ENCODE measurements at places on chromosomes 1 and 21.

DNA sequence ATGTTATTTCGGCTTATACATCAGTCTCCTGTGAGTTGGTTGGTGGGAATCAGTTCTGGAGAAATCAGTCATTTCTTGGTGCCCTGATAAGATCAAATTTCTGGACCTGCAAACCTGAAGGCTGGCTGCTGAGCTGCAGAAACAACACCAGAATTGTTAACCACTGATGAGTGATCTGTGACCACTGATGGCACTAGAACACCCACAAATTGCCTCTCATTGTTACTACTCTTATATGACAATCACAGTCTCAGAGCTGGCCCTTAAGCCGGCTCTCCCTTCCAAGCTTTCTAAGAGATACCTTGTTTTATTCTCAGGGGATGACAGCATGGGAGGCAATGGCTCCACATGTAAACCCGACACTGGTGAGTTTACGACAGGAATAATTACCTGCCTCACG, 1.9 kb downstream of the C1orf162 start:
- no peak for DNase-seq

- DNase-seq: no peak
Observed at GRCh38 chr1:48214820-48215219, 7.7 kb upstream of the SLC5A9 start.

DNA sequence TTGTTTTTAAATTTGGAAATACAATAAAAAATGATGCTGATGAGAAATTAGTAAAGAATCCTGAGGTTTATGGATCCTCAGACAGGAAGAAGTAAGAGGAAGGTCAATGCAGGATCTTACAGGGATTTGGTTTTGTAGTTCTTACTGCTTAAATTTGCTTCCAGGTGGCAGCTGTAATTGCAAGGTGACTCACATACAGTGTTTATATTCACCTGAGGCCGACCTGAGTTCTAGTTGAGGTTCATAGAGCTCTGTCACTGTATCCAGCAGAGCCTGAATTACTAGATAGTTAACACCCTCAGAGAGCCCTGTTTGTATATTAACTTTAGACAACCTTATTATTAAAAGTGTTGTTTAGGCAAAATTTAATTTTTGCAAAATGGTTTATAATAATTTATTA, 1.4 kb upstream of the WDR26 start:
- no peak for DNase-seq

- DNase-seq: no peak
Observed at GRCh38 chr1:195960580-195960979, 647.7 kb downstream of the KCNT2 start.

DNA sequence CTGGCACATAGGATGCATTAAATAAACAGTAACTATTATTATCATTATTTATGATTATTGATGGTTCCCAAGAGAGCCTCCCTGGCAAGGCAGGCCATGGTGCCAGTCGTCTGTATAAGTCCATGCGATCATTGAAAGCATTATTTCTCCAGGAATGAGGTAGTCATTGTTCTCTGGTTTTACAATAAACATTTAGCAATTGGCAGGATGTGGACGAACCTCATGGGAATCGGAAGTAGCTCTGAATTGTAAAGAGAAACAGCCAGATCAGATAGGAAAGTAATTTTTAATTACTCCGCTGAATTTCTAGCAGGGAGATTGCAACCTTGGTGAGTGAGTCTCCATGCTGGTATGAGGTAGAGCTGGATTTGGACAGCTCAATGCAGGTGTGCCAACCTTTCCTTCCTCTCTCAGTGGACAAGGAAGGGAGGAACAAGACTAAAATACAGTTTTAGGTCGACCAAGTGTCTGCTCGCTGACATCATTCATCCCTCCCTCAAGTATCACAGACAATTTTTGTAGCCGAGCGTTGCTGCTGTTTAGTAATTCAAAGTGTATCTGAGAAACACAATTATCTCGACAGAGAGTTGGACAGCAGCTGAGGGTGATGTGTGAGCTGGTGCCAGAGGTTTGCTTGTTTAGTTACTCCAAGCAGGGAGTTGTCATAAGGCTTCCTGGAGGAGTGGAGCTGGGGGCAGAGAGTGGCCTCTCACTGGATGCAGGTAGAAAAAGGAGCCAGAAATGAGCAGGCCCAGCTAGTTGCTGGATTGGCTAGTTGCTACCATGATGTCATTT, 250.8 kb downstream of the KCNJ6 start:
- DNase-seq: no peak

GRCh38 chr1:18285538-18285924, 177.9 kb downstream of the IGSF21 start:
- no peak for DNase-seq

- peak; percentile 28 for DNase-seq
Observed at GRCh38 chr1:172637522-172637921, 21.4 kb upstream of the FASLG start.

DNA sequence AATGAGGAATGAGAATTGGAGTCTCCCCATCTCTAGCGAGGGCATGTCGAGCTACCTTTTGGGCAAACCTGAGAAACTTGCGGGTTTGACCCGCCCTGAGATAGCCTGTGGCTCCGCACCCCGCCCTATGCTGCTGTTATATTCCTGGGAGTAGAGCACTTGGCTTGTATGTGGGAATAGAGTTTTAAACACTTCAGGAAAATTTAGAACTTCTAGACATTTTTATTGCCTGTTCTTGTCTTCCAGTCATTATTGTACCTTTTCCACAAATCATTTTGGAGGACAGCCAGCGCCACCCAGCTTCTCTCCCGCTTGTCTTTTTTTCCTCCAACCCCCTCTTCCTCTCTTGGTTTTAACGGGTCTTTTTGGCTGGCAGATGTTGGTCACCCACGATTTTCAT, 738 bp downstream of the GNPAT start:
- no peak for DNase-seq

DNA sequence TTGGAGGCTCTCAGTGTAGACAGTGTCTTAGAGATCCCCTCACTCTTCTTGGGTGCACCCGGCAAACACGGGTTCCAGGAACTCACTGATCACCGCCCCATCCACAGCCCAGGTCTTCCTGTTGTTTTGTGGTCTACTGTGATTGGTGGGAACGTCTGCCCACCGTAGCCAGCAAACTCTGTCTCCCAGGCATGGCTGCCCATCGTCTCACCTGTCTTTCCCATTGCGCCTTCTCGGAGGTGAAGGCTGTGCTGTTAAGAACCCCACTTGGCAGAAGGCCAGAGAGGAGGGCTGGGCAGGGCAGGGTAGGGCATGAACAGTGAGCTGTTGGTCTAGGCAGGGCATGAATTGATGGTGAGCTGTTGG, 14.1 kb upstream of the KCNA2 start:
- DNase-seq: no peak

DNA sequence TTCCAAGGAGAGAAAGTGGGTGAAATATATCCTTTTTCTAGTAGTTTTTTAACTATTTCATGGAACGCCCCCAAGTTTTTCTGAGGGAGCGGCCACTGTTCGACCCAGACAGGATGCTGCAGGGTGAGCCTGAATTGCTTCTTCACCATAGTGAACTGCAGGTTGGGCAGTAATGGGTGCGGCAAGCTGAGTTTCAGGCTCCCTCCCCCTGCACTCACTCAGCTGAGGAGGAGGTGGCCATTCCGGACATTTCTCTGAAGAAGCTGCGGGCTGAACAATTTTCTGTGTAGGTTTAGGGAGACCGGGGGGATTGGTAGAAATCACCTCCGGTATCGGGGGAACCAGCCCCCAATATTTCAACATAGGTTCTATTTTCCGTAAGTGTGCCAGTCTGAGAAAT, 8.2 kb downstream of the DAP3 start:
- DNase-seq: no peak

- no peak for DNase-seq
Observed at GRCh38 chr1:246020211-246020954, 486.7 kb downstream of the SMYD3 start.

DNA sequence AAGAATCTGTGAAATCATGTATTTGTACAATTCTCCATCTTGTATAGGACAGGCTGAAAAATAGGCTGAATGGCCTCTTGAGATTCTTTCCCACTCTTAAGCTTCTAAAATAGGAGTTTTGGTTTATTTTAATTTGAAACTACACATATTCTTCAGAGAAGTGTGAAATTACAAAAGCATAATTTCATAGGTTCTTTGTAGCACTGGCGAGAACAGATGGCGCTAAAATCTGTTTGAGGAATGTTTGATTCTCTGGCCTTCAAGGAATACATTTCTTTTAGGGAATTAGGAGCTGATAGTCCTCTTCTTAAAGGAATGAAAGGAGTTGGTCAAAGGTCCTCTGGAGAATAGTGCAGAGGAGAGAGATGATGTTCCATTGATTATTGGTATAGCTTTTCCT, 44.9 kb downstream of the CC2D1B start:
- no peak for DNase-seq

GRCh38 chr1:197312163-197312562, 44.1 kb downstream of the CRB1 start:
- no peak for DNase-seq

GRCh38 chr1:82538876-82539275, 738.1 kb downstream of the ADGRL2 start:
- no peak for DNase-seq

DNA sequence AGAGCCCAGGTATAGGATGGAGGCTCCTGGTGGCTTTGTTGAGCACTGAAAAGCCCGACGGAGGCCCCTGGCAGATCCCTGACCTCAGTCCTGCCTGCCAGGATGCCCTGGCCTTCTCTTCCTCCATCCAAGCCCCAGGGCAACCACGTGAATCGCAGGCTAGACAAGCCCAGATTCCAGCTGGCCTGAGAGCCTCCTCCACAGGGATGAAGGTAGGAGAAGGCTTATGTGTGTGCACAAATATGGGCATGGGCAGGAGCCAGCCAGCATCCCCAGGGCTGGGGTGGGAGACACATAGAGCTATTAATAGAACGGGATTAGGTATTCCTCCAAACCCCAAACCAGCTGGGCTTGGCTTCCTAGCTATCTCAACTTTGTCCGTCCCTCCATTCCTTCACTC, 4.0 kb upstream of the EXTL1 start:
- DNase-seq: no peak

DNA sequence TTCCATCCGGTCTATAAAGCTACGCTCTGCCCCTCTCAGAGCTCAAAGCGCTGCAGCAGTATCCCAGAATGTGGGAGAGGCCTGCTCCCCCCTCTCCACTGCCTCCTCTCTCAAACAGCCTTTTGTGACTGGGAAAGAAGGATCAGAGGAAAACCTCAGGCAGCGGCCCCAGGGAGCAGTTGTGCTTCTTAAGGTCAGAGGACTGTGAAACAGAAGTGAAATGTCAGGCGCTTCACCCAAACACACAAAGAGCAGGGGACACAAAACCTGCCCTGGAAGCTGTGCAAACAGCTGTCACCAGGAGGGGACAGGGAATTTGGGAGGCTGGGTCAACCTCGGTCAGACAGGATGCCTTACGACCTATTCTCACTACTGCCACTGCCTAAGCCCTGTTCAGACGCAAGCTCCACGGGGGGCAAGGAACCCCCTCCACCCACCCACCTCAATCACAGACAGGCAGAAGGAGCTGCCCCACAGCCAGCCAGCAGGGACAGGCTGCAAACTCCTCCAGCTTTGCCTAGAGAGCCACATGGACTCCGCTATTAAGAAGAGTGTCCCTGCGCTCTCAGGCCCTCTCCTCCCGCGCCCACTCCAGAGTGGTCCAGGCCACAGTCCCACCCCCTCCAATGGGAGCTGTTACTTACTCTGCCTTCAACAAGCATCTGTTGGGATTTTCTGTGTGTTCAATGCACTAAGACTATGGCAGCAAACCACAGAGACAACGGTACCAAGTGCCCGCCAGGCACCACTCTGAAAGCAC, 14.6 kb downstream of the SSBP3 start:
- DNase-seq: no peak

- DNase-seq: no peak
Observed at GRCh38 chr1:92551916-92552315, 65.2 kb upstream of the GFI1 start.

DNA sequence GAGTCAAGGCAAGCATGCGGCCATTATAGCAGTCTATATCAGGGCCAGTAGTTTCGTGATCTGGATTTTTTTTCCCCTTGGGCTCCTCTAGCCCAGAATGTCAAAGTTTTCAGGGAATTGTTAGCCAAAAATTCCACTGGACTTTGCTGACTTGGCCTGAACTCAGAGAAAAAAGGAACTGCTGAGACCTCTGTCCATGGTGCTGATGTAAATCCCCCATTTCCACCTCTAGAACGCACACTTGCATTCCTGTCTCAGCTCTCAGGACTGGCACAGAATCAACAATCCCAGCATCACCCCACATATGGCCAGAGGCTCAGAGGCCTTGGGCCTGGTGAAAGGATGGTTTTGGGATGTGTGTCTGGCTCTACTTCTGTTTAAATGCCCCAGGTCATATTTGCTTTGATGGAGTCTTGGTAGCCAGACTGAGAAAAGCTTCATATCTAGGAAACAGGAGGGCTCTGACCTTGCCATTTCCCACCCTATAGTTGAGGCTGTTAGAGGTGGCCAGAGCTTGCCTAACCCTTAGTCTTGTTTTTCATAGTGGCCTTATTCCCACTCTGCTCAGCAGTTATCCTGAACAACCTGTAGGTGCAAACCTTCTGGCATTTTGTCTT, 16.9 kb upstream of the EFCAB14 start:
- DNase-seq: no peak

DNA sequence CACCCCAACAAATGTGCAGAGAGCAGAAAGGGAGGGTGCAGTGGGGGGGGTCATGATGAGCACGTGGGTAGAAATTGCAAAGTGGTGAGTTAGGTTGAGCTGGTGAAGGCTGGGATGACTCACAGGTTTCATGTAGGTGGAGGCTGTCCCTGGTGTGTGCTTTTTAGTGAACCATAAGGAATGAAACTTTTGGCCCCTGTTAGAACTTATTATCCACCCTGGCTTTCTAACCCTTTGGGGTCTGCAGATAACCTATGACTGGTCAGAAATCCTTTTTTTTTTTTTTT, 46.9 kb downstream of the DOP1B start:
- peak; percentile 27 for DNase-seq

DNA sequence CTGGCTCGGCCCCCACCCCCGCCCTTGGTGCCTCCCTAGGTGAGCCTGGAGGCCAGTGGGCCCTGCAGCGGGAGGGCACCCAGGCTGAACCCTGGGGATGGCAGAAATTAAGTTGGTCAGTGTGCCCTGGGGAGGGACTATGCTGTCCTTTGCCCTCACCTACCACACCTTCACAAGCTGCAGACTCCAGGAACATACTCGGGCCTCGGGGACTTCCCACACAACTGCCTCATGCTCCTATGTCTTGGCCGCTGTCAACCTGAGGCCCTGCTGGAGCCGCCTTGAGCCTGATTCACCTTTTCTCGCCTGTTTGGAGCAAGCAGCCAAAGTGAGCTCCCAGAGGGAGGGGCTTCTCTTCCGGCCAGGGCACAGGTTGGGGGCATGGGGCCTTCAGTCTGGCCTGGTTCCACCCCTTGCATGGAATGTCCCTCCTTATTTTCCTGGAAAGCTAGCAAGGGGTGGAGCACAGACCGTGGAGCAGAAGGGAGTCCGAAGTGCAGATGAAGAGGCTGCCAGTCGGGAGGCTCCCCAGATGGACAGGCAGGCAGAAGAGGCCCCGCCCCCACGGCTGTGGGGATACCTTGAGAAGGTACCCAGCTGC, 24.7 kb downstream of the KNCN start:
- DNase-seq: no peak

DNA sequence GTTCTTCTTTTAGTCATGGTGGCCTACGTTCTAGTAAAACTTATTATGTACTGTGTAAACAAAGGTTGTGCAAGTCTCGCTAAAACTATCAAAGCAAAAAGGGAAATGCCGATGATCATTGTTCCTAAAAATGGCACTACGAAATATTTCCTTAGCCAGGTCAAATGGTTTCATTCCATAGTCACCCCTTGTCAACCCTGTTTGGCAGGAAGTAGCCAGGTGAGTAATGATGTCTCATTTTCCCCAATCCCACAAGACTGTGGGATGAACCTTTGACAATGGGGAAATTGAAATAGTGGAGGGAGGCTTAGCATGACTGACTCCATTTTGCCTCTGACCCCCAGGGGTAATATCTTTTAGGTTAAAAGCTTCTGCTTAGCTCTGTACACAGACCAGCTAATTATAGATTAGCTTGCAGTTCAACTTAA, 5.6 kb upstream of the REN start:
- no peak for DNase-seq

Data from activated CD8-positive, alpha-beta memory T cell treated with anti-CD3 and anti-CD28 coated beads, Interleukin-2, amount 50 U/mL, for 4 hours (primary cell).